Esophagus squamous epithelium (tissue), 5 donors: ENCODE measurements at places on chromosomes 12 and 14. TPM values are rescaled to one million over a fixed set of nuclear protein-coding genes. Genes with fewer than 3 reads are reported as not detected.

The PLEKHH1 gene
- 4.7 TPM for total RNA-seq

The NCOR2 gene
- total RNA-seq: 17.7 TPM

The ALDH2 gene
- 71.8 TPM for total RNA-seq

The ATP2A2 gene
- total RNA-seq: 263 TPM

The SMCO2 gene
- total RNA-seq: 1.4 TPM

The DAO gene
- not detected for total RNA-seq

The UNG gene
- total RNA-seq: 43.1 TPM

The AHNAK2 gene
- total RNA-seq: 180 TPM

The TCTN2 gene
- 5.9 TPM for total RNA-seq

The NTF3 gene
- 2.3 TPM for total RNA-seq

The KLRB1 gene
- total RNA-seq: not detected

The PTPRR gene
- total RNA-seq: not detected

The SLC25A21 gene
- total RNA-seq: 0.68 TPM

The RPS6KL1 gene
- total RNA-seq: 1.3 TPM

- no peak for DNase-seq
Measured at GRCh38 chr12:118884226-118884625, 97.1 kb upstream of the SRRM4 start.

- no peak for DNase-seq
Measured at GRCh38 chr14:96630281-96630680, 128.1 kb downstream of the PAPOLA start.

GRCh38 chr14:58825606-58826005 lies 187.8 kb downstream of the DACT1 start:
- DNase-seq: no peak

- DNase-seq: no peak
Measured at GRCh38 chr14:24398653-24399446, at the start of gene NYNRIN. Gene NYNRIN (plus strand): TSS chr14:24399003. CDS start chr14:24399247, 244 bp downstream.

GRCh38 chr12:104138797-104139152 lies 765 bp upstream of the NFYB start:
- no peak for DNase-seq

- no peak for DNase-seq
Measured at GRCh38 chr14:104184911-104185499, 46.6 kb downstream of the KIF26A start.

DNA sequence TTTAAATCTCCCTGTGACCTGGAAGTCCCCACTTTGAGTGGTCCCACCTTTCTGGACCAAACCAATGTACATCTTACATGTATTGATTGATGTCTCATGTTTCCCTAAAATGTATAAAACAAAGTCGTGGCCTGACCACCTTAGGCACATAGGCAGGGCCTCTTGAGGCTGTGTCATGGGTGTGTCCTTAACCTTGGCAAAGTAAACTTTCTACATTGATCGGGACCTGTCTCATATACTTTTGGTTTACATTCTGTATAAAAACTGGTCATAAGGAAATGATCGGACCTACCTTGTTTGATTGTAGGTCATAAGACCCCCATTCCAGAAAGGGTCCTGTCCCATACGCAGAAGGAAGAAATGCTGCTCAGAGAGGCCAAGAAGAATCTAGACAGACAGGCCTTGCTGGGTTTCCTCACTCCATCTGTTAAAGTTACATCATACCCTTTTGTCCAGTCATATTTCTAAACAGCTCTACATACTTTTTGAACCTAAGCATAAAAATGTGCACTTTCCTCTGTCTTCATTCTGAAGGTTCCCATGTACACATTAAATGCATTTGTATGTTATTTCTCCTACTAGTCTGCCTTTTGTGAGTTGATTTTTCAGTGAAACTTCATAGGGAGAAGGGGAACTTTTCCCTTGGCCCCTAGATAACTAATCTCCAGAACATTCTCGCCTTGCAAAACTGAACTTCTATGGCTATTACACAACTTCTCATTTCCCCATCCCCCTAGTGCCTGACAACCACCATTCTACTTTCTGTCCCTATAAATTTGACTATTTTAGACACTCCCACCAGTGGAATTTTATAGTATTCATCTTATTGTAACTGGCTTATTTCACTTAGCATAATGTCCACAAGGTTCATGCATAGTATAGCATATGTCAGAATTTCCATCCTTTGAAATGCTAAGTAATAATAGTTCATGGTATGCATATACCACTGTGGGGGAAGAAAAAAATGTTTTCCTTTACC lies 30.2 kb upstream of the CPM start:
- no peak for DNase-seq

DNA sequence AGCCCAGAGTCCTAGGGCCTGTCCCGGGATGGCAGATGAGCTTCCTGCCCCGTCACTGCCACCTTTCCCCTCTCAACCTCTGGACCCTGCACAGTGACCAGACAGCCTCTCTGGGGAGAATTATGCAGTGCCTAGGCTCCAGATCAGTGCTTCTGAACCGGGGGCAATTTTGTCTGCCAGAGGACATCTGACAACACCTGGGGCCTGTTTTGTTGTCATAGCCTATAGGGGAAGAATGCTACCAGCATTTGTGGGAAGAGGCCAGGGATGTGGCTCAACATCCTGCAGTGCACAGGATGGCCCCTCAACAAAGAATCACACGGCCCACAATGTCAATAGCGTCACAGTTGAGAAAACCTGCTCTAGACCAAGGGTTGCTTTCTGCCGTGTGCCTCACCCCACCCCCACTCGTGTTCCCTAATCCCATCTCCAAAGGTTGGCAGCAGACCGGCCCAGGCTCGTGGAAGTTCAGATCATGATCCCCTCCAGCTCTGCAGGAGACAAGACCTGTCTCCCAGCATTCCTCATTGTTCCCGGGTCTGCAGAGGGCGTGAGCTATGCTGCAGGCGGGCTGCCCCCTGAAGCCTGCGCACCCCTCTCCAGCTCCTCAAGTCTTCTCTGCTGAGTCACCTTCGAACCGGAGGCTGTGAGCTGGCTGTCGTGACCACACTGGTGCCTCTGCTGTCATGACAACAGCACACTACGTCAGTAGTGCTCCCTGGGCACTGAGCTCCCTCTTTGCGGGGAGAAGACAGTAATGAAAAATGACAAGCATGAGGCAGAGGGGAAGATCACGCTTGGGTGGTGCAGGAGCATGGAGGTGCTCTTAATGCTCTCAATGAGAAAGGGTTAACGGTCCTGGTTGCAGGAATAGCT lies 2.0 kb upstream of the GAPDH start:
- no peak for DNase-seq

GRCh38 chr14:84882830-84883229 lies 647.1 kb upstream of the FLRT2 start:
- no peak for DNase-seq

DNA sequence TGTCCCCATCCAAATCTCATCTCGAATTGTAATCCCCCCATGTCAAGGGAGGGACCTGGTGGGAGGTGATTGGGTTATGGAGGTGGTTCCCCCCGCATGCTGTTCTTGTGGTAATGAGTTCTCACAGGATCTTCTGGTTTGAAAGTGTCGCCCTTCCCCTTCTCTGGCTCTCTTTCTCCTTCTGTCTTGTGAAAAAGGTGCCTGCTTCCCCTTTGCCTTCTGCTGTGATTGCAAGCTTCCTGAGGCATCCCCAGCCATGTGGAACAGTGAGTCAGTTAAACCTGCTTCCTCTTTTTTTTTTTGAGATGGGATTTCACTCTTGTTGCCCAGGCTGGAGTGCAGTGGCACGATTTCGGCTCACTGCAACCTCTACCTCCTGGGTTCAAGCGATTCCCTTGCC lies 104.0 kb downstream of the CCDC91 start:
- no peak for DNase-seq

DNA sequence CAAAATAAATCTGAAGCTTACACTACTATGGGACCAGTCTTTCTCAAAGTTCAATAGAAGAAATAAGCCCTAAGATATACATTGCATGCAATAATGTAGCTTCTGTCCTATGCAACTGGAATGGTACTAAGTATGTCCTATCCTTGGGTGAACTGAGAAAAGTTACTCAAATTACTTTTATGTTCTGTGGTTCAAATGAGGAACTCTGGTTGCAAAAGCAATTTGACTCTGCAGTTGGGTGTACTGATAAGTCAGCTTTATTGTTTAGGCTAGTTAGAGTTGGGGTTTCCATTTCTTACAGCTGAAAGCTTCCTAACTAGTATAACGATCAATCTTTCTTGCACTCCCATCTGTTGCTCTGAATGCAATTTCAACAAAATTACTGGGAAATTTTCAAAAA lies 29.2 kb downstream of the GPR135 start:
- no peak for DNase-seq

GRCh38 chr14:99280852-99281251 lies 8.9 kb upstream of the BCL11B start:
- no peak for DNase-seq

DNA sequence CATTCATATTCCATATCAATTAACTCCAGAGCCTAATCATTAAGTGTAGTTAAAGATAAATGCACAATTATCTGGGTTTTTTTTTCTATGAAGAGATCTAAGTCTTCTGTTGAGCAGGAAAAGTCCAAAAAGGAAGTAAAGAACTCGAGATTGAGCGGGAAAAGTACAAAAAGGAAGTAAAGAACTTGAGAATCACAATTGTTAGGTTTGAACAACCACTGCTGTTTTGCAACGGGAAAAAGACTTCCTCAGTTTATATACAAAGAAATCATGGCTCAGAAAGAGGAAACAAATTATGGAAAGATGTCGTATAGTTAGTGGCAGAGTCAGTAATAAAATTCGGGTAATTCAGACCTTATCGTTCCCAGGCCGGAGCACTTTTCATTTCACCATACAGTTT lies 63.3 kb downstream of the PPP1R12A start:
- DNase-seq: no peak

DNA sequence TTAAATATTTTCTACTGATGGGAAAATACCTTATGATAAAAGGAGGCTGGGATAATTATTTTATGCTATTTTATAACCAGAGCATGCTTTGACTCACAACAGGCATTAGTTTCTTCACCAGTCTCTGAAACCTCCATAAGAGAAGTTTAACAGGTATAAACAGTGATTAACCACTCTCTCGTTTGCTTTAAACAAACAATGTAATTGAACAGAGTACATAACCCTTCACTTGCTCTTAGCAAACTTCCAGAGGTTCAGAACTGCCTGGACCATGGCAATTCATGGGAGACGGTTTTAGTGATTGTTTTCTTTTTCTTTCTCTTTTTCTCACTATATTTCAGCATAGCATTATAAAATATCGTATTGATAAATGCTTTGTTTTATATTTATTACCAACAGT lies 35.3 kb downstream of the CFAP251 start:
- no peak for DNase-seq

GRCh38 chr12:64824130-64824499 lies 332 bp upstream of the TBC1D30 start:
- no peak for DNase-seq

DNA sequence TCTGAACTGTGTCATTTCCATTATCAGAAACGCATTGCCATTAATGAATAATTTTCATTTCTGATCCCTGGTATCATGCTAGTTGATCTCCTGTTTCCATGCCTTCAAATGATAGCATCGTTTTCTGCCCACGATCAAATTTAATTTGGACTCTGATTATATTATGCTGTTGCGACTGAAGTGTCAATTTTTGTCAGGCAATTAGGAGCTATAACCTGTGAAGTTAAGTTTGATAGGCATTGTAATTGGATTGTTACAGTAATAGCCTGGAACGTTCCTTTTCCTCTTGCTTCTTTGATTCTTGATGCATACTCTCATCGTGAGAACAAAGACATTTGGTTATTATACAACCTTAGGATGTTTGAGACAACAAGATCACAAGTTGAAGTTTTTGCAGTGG lies 356.3 kb downstream of the VRK1 start:
- DNase-seq: no peak

DNA sequence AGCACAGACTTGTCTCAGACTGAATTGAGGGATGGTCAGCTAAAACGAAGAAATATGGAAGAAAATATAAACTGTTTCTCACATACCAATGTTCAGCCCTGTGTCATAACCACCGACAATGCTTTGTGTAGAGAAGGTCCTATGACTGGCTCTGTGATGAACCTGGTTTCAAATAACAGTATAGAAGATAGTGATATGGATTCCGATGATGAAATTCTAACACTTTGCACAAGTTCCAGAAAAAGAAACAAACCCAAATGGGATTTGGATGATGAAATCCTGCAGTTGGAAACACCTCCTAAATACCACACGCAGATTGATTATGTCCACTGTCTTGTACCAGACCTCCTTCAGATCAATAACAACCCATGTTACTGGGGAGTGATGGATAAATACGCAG lies 7.9 kb upstream of the MAPK1IP1L start:
- no peak for DNase-seq

DNA sequence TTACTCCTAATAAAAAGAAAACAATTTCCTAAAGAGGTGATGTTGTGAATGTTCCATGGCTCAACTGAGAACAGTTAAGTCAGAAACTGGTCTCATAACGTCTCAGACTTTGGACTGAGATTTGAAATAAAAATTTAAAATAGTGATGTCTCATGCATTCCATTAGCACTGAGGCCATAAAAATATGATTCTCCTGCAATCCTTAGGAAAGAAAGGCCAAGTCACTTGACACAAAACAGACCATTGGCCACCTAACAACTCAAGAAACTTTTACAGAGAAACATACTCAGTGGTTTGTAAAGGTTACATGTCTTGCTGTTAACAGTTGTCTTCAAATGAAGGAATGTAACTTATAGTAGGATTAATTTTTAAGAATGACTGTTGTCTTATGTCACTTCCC lies 58.1 kb downstream of the STAB2 start:
- no peak for DNase-seq

DNA sequence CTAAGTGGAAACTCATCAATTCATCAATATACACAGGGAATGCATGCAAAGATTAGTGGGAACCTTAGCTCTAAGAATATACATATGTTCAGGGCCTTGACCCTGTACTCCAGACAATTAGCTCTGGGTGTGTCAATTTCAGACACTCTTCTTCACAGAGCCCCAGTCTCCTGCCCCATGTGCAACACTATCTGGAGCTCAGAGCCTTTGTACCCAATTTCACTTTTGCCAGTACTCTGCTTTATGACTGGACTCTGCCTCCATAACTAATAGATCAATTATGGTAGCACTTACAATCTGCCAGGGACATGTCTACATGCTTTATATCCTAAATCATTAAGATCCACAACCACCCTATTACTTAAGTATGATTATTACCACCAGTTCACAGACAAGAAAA lies 152.5 kb upstream of the PLEKHG7 start:
- no peak for DNase-seq

DNA sequence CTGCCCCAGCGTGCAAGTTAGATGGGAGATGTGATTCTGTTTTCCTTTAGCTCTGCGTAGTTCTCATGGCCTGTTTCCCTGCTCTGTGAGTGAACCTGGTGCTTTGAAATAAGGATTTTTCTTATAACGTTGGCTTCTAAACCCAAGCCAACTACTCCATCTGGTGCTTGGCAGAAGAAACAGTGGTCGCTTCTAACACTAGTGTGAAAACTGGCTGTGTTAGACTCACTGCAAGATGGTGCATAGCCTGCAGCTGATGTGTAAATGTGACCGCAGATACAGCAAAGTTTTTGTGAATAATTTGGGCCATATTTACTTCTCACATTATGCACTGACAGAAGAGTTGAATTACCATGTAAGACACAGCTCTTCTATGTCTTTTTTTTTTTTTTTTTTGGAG lies 12.2 kb downstream of the GTF2H3 start:
- DNase-seq: no peak

GRCh38 chr14:53902307-53902706 lies 54.3 kb downstream of the BMP4 start:
- DNase-seq: no peak
